Left renal pelvis (tissue), 4 donors: ENCODE measurements at places on chromosomes 11 and 22. TPM values are rescaled to one million over a fixed set of nuclear protein-coding genes. Genes with fewer than 3 reads are reported as not detected.

DNA sequence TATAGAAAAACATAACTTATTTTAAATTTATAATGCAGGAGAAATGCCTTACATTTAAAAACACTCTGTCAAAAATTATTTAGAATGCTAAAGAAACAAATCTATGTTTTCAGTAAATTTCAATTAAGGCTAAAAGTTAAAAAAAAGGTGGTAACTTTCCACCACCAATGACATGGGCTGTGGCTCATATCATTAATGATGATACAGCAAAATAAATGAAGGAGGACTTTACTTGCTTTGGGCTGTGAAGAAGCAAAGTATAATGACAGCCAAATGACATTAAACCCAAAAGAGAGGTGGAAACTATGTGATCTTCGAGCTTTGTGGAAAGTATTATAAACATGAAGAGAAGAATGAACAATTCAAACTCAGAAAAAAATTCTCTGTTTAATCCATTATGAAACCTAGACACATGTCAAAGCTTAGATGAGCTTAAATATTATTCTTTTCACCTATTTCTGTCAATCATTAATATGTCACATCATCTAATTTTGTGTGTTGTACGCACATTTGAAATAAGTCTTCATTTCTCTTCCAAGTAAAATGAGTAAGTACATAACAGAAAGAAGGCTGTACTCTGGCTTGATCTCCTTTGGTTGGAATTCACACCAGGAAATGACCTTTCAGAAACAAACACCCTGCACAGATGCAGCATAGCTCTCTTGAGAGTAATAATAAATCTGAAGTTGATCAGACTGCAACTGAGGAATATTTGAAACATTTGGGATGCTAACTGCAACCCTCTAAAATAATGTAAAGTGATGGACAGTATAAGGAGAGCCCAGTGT is 265.8 kb downstream of the TTC28 start:
- DNase-seq, result no peak

DNA sequence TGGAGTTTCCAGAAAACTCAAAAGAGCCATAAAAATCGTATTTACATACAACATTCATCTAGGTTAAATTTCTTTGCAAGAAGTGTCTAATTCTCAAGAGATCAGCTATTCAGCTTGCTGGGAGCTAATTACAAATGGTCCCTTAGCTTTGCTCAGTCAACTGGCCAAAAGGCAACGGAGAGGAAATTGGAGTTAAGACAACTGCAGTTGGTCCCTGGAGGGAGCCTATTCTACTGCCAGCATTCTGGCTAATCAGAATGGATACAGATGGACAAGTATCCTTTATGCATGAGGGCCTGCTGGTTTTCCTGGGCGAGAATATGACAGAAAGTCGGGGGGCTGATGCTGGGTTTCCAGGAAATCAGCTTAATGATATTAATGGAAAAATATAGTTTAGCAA is 45.5 kb downstream of the KCNJ1 start:
- no peak for DNase-seq

DNA sequence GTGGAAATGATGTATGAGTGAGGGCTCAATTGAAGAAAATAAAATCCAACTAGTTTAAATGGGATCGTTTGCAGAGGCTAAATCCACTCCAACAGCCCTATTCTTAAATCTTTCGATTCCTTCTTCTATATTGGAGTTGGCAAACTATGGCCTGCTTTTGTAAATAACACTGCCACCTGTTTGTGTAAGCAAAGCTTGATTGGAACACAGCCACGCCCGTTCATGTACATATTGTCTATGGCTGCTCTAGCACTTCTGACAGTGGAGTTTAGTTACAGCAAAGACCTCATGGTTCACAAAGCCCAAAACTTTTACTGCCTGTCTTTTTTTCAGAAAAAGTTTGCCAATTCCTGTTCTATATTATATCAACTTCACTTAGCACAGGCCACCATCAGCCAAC is 40.6 kb upstream of the RCN1 start:
- DNase-seq, result no peak

GRCh38 chr22:35150183-35151107 is 84.5 kb downstream of the ISX start:
- peak; percentile 55 for DNase-seq

DNA sequence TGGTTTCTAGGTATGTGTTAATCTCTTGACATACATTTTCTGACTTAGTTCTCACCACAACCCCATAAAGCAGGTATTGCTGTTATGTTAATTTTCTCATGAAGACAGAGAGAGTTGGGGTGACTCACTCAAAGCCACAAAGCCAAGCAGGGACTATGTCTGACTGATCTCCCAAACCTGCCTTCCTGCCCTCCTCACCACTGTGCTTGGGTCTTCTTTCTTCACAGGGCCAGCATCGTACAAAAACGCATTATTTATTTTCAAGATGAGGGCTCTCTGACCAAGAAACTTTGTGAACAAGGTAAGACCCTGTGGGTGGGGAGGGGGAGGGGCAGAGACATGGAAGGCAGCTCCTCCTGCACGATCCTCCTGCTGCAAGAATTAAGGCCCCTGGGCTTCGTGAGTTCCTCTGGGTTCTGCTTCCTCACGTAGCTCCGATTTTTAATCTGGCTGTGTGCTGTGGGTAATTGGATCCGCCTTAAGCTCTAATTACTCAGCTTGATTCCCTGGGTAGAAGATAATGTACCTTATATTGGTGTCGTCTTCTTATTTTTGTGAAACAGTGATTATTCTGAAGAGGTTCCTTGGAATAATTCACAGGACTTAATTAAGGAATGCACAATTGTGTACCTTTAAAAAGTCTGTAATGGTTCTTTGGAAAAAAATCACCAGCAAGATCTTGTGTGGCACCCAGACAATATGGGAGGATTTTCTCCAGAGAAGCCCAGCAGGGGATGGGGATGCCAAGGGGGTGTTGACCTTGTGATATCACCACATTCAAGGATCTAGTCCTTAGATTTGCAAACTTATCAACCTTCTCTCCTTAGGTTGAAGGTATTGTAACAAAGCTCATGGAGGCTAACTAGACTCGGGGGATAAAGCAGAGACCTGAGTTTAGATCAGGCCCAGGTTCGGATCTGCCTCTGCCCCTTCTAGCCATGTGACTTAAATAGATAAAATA is 112.9 kb downstream of the SPON1 start:
- DNase-seq, result no peak

- DNase-seq, result no peak
Measured at GRCh38 chr11:67054836-67055523, 1.7 kb upstream of the RHOD start.

C22orf15 gene
- polyA plus RNA-seq, result 2.4 TPM

DNA sequence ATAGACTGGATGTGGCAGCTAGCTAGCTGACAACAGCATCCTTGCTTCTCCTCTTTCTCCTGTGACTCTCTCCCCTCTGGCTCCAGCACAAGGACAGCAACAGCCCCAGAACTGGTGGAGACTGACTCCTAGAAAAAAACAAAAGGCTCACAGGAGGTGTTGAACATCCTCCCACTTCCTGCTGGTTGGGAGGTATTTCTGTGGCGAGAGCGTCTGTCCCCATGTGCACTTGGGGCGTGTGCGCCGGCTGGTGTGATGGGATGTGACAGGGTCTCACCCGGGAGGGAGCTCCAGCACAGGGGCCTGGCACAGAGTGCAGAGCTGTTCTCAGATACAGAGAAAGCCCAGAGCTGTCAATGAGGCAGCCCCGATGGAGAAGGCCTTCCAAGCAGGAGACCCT is 107.2 kb upstream of the E2F8 start:
- DNase-seq, result no peak

DNA sequence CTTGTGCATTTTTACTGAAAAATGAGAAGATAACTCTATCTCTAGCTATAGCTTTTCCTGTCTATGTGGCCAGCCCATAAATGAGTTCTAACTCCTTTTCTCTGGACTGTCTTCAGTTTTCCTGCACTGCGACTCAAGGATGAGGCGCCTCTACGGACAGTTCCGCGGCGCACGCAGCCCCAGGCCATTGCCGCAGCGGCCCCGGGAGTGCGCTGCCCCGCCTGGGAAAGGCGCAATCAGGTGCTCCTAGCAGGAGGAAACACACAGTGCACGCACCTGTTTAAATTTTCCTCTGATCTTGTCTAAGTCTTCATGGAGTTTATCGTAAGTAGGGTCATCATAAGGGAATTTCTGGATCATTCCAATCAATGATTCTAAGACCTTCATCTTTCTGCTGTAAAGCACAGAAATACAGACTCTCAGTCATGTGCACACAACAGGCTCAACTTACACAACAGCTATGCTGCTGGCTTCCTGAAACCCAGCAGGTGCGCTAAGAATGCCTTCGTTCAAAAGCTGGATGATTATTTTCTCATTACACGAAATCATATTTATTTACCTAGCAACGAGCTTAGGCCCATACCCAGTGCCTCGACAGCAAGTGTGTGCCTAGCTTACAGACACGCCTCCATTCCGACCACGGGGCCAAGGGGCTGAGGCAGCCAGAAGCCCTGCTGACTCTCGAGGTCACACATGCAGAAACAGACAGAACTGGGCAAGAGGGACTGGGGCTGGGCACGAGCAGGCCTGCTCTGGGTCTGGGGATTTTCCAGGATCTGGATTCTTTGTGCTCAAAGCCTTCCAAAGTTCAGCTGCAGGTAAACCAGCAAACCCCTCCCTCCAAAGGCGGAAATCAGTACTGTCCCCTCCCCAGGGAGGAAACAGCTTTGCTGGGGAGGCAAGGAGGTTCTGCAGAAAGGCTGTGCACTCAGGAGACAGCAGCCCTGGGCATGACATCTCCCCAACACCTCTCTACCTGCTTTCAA is 7.2 kb downstream of the LTO1 start:
- no peak for DNase-seq

SCUBE2 gene
- polyA plus RNA-seq, result 7.7 TPM

GRCh38 chr11:117092951-117093590 is 5.2 kb downstream of the SIK3 start:
- DNase-seq, result no peak

TYR gene
- polyA plus RNA-seq, result not detected

DNA sequence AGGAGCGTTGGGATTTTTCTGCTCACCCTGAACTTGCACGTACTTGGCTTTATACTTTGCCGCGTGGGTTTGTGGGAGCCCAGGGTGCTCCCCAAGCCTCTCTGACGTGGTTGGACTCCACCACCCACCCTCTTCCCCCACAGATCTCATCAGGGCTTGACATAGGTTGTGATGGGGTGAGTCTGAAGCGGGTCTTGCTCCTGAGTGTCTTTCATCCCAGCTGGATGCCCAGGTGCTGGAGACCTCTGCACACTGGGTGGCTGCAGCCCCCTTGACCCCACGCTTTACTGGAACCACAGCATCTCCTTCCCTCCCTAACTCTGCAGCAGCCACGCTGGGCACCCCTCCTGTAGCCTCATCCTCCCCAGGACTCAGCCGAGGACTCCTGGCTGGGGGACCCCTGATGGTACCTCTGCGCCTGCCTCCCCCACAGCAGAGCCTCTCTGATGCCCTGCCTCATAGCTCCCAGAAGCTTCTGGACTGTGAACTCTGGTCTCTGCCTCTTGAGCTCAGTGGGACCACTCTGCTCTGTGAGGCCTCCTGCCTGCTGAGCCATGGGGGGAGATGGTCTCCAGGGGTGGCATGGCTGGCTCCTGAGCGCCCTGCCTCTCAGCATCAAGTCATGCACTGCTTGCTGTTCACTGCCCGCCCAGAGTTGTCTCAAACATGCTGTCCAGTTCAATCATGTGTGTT is 45.2 kb downstream of the MYEOV start:
- DNase-seq, result no peak

LRP4 gene
- polyA plus RNA-seq, result 30.3 TPM

DNA sequence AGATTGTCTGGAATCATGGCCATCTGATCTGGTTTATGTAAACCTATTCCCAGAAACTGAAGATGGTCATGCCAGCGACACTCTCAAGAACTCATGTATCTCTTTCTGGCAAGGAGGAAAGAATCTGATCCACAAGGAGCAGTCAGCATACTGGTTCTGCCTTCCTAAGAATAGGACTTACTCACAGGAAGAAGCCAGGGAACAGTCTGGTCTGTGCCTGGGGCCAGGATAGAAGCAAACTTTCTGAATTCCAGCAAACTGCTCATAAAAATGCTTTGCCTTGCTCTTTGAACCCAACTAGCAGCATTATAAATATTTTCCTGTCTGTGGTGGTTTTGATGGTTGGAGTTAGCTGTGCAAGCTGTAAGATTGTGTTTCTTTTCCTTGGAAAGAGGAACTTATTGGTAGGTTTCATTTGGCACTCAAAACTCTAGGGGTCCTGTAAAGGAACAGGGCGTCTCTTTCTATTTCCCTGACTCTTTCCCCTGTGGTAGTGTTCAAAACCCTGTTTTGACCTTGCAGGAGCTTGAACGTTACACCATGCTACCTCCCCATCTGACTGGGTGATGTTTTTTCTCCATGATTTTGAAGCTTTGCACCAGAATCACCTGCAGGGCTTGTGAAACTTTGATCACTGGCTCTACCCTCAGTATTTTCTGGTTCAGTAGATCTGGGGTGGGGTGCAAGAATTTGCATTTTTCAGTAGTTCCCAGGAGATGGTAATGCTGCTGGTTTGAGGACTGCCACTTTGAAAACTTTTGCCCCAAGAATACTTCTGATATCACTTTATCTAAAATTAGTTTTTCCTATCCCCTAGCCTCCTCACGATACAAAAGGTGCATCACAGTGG is 627.8 kb upstream of the ANO5 start:
- no peak for DNase-seq

GRCh38 chr11:34948696-34949095 is 32.3 kb downstream of the PDHX start:
- DNase-seq, result no peak

- DNase-seq, result no peak
Measured at GRCh38 chr11:66159324-66159984, 89.4 kb downstream of the PACS1 start.

GRCh38 chr11:79090191-79090705 is 350.6 kb downstream of the TENM4 start:
- DNase-seq, result no peak

- DNase-seq, result no peak
Measured at GRCh38 chr11:35167426-35167954, 28.5 kb downstream of the CD44 start.

OSBPL5 gene
- polyA plus RNA-seq, result 17.9 TPM

DNA sequence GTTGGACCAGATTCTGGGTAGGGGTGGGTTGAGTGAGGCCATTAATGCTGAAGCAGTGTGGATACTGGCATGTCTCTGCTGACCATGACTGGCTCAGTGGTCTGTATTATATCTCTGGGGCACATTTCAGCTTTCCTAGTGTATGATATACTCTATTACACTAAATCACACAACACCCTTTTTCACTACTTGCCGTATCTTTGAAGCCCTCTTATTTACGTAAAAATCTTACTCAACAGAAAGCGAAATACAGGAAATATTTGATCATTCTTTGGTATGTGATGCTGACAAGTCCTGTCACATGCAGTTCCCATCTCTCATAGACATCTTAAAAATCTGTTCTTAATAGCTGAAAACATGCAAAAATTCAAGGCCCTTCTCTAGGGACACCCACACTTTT is 40.3 kb downstream of the OR5B17 start:
- DNase-seq, result no peak

CREB3L1 gene
- polyA plus RNA-seq, result 15.7 TPM
